Stimulated activated CD4-positive, alpha-beta T cell treated with anti-CD3 and anti-CD28 coated beads, Interleukin-12 subunit alpha, Interleukin-12 subunit beta, amount 100 ng/mL, for 24 hours (primary cell): ENCODE measurements at places on chromosomes 5 and 9.

GRCh38 chr9:37976714-37977477 lies 73.0 kb upstream of the SLC25A51 start:
- no peak for DNase-seq

- no peak for DNase-seq
Observed at GRCh38 chr5:104172976-104173375, 610.4 kb upstream of the NUDT12 start.

DNA sequence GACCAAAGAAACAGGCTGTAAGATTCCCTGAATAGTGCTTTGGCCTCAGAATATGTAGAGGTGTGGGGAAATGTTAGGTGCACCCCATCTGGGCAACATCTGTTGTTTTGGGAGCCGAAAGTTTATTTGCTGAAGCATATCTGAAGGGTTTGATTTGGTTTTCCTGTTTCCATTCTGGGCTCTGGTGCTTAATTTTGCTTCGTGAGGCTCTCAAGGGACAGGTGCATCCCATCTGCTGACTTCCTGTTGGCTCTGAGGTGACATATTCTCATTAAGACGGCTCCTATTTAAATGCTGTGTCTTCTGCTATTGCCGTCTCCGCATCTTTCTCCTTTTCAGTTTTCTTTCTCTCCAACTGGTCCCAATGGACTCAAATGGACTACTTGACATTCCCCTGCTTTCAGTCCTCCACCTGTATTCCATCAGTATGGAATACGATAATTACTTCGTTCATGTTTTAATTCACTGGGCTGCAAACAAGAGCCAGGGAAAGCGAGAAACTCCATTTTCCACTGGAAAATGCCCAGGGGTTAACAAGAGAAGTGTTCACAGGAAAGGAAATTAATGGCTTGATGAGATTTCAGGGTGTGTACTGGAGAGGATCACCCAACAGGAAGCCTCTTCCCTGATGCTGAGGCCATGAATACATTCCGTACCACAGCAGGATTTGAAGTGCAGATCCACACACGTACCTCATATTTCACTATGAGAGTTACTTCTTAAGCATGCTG lies 104.0 kb downstream of the MTX3 start:
- no peak for DNase-seq

DNA sequence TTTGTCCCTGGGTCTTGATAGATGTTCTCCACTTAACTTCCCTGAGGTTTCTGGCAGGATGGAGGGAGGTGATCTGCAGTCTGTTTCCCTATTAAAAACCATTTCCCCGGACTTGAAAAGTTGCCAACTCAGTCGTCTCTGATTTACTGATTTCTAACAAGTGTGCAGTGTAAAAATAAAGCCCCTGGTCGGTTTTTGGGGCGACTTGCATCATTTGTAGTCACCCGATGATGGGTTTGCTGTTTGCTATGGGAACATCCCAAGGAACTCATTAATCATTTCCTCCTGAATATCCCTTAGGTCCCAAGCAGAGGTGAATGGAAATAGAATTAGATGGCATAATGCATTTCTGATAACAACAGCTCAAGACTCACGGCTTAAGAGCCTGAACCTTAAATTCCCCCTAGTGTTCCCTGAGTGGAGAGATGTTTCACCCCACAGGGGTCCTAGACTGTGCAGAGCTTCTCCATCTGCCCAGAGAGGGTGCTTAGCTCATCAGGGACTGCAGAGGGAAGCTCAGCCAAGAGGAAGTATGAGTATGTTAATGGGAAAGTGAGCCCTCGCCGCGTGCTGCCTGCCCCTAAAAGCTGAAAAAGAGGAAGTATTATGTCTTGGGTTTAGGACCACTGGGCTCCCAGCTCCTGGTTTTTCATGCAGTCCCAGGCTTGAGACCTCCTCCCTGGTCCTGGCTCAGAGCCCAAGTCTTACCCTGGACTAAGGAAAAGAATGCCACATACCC lies 115.1 kb upstream of the DAP start:
- no peak for DNase-seq

DNA sequence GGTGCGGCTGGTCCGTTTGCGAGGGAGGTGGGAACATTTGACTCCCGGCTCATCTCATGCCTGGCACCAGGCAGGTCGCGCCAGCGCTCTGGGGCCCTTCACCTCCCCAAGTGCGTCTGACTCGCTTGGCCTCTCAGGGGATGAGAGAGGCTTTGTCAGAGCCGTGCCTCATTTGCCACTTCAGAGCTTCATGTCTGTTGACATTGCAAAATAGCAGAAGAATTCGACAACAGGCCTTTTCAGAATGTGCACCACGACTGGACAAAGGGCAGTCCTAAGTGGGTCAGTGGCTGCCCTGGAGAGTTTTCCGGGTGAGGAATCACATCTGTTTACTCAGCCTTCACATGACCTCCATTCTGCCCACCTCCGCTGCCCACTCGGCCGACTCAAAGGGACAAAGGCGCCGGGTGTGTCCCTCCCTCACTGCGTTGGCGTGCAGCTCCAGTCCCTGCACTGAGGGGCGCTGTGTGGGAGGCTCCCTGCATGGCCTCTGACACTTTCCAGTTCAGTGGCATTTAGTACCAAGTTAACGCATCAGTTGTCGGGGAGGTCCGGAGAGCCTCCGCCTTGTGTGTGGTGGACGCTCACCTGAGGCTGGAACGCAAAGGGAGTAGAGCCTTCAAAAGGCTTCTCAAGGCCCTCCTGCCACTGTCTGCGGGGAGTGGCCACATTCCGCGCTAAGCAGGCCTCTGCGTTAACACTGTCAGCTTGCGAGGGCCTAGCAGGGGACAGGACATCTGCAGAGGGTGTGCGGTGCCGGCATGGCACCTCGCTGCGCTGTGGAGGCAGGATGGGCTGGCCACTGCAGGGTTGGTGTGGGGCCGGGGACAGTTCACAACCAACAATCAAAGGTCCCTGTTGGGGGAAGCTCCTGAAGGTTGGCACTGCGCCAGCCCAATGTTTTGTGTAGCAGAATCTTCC lies 171.5 kb downstream of the NXNL2 start:
- no peak for DNase-seq
